ENCODE measurements at places on chromosomes 7 and 10.

DNA sequence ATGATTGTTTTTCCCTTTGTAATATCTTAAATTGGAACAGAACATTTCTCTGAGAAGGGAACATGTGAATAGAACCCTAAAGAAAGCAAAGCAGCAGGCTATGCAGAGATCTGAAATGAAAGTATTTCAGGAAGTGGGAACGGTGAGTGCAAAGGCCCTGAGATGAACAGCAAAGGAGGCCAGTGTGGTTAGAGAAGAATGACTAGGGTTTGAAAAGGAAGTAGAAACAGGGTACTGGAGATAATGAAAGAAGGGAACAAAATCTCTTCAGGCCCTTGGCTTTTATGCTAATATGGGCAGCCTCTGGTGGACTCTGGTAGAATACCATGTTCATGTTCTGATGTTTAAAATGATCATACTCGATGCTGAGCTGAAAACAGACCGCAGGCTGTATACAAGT, 22.2 kb downstream of the ARHGAP21 start:
- no peak for DNase-seq

DNA sequence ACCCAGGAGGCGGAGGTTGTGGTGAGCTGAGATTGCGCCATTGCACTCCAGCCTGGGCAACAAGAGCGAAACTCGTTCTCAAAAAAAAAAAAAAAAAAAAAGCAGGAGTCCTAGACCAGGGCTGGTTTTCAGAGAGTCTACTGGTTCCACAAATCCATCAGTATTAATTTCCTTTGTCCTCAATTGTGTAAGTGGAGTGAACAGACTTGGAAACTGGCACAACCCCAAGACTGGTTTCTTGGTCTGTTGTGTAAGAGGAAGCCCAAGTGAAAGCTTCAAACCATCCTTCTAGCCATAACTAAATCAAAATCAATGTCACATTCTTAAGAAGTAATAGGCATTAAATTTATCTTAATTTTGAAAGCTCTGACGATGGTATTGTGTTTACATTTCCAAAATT, 213.6 kb downstream of the DGKI start:
- DNase-seq: no peak

DNA sequence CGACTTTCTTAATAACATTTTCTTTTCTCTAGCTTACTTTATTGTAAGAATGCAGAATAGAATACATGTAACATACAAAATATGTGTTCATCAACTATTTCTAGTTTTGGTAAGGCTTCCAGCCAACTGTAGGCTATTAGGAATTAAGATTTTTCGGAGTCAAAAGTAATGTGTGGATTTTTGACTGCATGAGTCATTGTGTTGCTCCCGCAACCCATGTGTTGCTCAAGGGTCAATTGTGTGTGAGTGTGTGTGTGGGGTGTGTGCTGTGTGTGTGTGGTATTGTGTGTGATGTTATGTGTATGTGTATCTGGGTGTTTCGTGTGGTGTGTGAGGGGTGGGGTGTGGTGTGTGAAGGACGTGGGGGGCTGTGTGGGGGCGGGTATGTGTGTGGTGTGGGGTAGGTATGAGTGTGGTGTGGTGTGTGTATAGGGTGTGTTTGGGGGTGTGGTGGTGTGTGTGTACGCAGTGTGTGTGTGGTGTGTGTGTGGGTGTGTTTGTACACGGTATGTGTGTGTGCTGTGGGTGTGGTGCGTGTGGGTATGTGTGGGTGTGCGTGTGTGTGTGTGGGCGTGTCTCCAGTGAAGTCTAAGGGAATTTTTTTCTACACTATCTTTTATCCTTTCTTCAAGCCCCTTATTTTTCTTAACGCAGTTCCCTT, 60.5 kb downstream of the RSU1 start:
- no peak for DNase-seq

DNA sequence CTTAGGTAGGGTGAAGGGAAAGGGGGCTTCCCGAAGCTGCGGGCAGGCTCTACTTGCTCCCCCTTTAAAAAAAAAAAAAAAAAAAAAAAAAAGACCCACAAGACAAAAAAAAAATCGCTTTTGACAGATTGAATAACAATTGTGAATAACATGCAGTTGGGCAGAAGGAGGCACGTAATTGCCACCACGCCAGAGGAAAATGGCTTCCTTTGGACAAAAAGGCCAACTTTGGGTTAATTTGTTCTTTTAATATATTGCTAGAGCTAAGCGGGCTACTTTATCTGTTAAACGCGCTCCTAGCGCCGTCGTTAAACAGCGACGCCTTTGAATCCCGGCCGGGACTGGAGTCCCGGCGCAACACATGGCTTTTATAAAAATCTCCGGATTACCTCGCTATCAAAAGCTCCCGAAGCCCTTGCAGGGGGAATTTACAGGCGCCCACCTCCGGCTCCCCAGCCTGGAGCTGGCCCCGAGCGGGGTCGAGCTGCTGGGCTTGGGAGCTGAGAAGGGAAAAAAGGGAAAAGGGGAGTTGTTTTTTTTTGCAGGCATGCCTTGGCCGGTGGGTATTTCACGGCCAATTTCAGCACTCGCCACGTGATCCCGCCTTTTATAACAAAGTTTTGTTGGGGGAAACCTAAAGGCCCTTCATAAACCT, 1.2 kb downstream of the HOXA11 start:
- no peak for DNase-seq

DNA sequence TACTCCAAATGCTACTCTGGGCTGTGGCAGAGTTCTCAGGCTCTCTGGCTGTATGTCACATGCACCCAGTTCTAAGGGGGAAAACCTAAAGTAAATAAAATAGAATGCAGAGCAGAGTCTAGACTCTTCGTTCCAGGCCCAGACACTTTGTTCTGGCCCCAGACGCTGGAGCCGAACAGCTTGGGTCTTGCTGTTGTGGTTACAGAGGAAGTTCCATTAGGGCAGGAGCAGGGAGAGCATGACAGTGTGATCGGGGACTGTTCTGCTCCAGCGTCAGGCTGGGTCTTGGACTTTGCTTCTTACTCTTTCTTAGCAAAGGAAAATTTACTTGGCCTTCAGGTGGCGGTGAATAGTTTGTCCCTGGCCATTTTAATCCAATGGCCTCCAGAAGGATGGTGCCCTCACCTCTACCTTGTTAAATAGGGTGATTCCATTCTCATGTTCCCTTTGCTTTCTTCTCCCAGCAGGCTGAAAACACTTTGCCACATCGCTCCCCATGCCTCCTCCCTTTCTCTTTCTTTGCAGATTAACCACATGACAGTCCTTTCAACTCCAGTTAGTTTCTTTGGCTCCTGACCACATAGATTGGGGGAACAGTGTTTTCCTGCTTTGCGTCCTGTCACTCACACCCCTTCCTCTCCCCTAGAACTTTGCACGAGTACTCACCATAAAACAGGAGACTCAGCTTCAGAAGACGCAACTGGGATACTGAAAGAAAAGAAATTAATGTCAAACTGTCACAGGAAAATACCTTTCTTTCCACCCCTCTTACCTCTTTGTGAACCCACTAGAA, 730.8 kb downstream of the SUGCT start:
- no peak for DNase-seq

GRCh38 chr7:55326081-55326835, 38.9 kb upstream of the LANCL2 start:
- DNase-seq: no peak

GRCh38 chr7:43869867-43870240, 537 bp upstream of the MRPS24 start:
- DNase-seq: no peak

- no peak for DNase-seq
These were observed 92.6 kb downstream of the RGS10 start for GRCh38 chr10:119449760-119450461.

- DNase-seq: no peak
These were observed 169.5 kb downstream of the SNX13 start for GRCh38 chr7:17770710-17771375.

- no peak for DNase-seq
These were observed 322.6 kb downstream of the DGKB start for GRCh38 chr7:14579971-14580370.

DNA sequence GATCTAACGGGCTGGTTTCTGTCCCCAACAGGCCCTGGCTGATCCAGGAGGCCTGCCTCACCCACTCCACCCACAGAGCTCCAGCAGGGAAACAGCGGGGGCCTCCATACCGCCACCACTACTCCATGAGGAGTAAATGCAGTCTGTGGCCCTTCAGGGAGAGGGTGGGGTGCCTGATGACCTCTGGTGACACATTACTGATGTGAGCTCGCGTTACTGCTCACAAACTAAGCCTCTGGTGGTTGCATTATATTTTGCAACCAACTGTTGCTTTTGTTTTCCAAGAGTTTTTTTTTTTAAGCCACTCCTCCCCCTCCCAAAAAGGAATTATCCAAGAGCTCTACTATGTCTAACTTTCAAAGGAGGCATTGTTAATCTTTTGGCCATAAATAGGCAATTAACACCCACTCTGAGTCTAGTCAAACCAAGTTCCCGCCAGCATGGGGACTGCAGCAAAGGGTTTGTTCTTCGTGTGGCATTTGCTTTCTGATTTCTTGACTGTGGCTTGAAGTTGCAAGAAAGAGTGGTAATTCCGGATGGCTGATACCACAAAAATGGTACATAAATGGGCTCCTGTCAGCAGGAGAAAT, 72.6 kb downstream of the FAM53B start:
- no peak for DNase-seq
